ENCODE measurements at places on chromosomes 3 and 15.

DNA sequence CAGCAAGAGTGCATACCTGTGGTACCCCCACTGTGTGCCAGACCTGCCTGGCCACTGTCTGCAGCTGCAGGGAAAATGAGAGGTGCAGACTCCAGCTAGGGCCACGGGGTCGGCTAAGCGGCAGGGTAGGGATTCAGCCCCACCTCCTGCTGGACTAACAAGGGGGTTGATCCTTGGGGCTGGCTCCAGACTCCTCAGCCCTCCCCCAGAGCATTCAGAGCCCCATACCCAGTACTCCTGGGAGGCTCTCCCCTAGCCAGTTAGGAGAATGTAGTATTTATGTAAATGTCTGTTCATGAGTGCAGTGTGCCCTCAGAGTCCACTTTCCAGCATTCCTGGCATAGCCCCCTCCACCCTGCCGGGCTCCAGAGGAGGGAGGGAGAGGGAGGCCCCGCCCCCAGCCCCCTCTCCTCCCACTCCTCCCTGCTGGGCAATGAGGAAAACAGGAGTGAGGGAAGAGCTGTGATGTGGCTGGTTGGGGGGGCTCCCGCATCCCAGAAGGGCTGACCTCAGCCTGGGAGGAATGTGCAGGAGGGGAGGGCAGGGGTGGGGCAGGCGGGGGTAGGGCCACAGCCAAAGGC lies 4.5 kb upstream of the SEMA3B start:
- no peak for DNase-seq

GRCh38 chr15:96303503-96304056 lies 26.9 kb upstream of the NR2F2 start:
- no peak for DNase-seq

GRCh38 chr3:187626581-187626980 lies 43.6 kb downstream of the SST start:
- DNase-seq, result no peak

GRCh38 chr3:184347321-184348056 lies 10.1 kb downstream of the FAM131A start:
- no peak for DNase-seq

DNA sequence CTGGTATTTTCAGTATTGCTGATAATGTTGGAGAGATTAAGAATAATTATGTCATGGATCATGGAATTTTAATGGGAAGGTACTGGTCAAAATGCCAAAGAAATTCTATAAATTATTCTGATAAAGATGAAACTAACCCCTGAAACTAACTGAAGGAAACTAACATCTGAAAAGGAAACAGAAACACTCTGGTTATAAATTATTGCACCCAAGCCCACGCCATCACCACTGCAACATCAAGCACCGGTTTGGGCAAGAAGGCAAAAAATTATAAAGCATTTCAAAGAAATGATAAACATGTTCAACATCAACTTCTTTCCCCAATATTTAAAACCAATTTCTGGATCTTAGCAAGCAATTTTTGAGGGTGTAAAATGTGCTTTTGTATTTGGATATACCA lies 372.5 kb downstream of the TBC1D5 start:
- DNase-seq, result no peak

GRCh38 chr3:166526881-166527280 lies 689.7 kb upstream of the BCHE start:
- DNase-seq, result no peak

DNA sequence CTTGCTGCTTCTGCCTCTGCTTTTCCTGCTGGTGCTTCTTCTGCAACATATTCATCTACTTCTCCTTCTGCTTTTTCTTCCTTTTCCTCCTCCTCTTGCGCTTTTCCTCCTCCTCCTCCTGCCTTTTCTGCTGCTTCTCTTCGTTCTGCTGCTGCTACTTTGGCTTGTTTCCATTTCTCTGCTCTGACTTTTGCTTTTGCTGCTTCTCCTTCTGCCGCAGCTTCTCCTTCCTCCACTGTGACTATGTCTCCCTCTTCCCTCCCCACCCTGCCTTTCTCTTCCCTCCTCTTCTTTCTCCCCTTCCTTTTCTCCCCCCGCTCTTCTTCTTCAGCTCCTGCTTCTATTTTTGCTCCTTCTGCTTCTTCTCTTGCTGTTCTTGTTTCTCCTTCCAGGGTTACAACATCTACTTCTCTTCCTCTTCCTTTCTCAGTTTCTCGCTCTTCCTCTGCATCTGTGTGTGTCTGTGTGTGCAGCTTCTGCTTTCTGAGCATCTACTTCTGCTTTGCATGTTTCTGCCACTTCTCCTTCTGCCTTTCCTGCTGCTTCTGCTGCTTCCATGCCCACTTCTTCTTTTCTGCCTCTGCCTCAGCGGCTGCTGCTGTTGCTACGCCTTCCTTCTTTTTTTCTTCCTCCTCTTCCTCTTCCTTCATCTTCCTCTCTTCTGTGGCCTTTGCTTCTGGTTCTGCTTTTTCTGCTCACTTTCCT lies 51.4 kb downstream of the FAM43A start:
- DNase-seq, result no peak

DNA sequence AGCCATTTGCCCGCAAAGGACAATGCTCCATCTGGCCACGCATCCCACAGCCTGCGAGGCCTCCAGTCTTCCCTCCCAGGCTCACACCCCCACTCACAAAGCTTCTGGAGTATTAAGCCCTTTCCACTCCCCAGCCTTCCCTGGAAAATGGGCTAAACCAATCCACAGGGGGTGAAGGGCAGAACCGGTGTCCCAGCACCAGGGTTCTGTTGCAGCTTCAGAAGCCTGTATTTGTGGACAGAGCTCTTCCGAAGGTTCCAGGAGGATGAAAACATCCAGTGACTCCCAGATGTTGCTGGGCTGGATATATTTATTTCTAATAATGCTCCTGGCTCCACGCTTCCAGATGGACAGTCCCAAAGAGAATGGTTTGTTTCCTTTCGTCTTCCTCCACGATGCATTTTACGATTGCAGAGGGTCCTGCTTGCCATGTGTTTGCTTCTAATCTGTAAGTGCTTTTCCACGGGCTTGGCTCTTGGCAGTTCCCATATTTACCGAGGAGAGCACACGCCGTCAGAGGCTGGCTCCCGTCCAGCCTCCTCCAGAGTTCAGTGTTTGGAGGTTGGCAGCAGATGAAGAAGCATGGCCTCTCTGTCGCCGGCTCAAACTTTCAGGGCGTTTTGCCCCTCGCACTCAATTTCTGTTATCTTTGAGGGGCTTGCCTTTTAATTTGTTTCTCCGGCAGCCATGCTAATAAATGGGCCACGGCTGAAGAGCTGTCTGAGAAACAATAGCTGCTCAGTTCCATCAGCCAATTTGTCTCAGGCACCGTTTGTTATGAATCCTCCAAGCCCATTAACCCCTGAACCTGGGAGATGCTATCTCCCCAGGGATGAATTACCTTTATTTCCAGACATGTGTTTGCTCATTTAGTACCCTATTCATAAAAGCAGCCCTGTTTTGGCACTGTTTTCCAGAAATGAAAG lies 367.9 kb upstream of the PROK2 start:
- no peak for DNase-seq

GRCh38 chr3:48119505-48120193 lies 68.6 kb downstream of the CDC25A start:
- DNase-seq, result no peak

DNA sequence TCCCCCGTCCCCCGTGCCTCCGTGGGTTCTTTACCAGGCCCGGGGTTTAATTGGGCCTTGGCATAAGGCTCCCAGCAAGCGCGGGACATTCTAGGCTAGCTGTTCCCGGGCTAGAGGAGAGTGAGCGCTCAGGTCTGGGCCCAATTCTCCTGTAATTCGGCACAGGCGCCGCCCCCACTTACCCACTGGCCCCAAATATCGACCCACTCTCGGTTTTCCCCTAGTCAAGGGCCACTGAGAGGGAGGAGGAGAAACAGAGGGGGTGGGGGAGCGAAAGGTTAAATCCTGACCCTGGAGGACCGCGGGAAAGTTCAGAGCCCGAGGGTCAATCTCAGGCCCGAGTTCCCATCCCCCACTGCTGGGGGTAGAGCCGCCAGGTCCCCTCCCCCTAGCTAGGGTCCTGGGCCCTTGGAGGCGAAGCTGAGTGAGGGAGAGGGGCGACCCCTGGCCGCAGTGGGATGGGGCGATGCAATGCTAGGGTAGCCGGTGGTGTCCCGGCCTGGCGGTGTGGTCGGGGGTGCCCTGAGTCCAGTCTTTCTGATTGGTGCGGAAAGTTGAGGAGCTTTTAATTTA lies 8.5 kb upstream of the ONECUT1 start:
- DNase-seq, result no peak

- DNase-seq, result no peak
Measured at GRCh38 chr15:100863796-100864267, 15.8 kb upstream of the ALDH1A3 start.

DNA sequence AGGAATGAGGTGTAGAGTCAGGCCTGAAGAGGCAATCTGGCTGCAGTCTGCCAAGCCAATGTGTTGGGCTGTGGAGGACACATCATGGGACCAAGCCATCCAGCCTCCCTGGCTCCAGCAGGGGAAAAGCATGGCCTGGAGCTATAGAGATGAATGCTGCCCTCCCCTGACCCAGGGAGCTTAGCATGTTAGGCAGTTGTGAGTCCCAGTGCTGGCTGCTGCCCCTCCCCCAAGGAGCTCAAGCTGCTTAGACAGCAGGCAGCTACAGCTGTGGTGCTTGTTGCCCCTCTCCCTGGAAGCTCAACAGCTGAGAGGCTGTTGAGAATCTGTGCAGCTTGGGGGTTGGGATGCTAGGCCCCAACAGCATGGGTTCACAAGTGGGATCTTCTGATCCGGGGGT lies 85.6 kb upstream of the DNAJC19 start:
- DNase-seq, result no peak

GRCh38 chr15:43899928-43900327 lies 73.1 kb downstream of the WDR76 start:
- DNase-seq, result no peak

DNA sequence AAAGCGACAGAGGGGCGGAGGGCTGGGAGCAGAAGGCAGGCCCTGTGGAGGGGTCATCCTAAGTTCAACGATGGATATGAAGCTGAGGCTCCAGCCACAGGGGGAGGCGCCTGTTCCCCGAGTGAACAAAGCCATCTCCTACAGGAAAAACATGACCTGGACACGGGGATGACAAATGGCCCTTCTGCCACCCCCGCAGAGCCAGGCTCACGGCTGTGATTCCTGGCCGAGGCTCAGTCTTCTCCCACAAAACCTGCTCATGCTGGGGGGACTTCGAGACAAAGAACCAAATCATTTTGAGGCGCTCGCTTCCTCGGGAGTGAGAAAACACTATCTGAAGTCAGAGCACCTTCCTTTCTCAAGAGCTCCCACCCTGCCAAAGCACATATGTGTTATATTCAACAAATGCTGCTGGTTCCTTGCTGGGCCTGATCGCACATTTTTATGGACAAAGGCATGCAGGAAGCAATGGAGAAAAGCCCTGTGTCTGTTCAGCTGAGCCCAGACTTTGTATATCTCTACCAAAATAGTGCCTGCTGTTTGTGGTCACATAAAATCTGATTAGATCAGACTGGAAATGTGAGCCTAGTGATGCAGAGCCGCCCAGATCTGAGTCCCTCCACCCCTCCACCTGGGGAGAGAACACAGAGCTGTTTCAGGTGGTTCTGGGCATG lies 5.6 kb downstream of the RBP1 start:
- no peak for DNase-seq

- no peak for DNase-seq
Measured at GRCh38 chr3:178584722-178585380, 48.6 kb downstream of the KCNMB2 start.

All from CD4-positive, alpha-beta T cell treated with Interleukin-6 for 4 hours (primary cell).